Stimulated activated CD4-positive, alpha-beta T cell treated with anti-CD3 and anti-CD28 coated beads, Interleukin-4, amount 100 ng/mL, for 4 hours (primary cell): ENCODE measurements at places on chromosomes 2 and 18.

GRCh38 chr2:128172191-128172590 is 81.2 kb downstream of the UGGT1 start:
- DNase-seq, result no peak

DNA sequence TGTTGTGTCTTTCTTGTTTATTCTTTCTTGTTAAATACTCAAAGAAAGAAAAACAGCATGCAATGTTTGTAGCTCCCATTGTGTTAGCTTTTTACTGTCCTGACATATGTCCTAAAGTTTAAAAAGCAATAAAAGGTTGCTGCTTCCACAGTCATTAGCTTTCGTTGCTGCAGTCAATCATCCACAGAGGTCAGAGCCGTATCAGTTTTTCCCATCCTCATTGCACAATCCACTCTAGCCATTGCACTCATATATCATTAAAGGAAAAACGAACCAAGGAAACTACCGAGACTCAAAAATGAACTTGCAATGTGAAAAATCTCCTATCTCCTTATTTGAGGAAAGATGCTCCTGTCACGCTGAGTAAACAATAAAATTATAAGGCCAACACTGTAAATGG is 954.1 kb downstream of the DPP10 start:
- no peak for DNase-seq

DNA sequence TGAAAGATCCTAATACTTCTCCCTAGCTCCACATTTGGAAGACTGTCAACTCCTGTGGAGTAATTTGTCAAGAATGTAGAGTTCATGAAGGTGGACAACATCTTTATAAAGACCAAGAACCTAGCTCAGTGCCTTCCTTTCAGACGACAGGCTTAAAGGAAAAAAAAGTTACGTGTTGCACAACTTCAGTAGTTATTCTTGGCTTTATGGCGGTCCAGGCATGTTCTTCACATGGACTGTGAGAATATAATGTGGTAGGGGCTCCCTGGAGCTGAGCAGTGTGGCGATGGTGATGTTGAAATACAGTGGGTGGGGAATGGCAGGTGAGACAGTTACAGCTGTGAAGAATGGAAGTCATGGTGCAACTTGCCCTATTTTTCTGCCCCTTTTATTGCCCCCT is 3.9 kb downstream of the TAF1B start:
- DNase-seq, result no peak

- DNase-seq, result no peak
Measured at GRCh38 chr2:5370158-5370557, 322.0 kb upstream of the SOX11 start.

DNA sequence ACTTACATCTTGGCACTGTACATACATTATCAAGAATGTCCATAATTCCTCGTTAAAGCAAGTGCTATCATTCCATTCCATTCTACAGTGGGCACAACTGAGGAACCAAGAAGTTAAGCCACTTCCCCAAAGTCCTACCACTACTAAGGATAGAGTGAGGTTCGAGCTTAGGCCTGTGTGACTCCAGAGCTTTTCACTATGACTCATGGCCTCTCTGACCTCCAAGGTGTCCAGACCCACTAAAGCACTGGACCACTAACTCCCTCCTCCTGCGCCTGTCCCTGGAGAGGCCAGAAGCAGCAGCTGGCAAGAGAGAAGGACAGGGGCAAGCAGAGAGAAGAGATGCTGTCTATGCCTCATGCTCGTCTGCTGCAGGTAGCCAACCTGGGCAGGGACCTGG is 117.0 kb downstream of the ZBTB7C start:
- no peak for DNase-seq

DNA sequence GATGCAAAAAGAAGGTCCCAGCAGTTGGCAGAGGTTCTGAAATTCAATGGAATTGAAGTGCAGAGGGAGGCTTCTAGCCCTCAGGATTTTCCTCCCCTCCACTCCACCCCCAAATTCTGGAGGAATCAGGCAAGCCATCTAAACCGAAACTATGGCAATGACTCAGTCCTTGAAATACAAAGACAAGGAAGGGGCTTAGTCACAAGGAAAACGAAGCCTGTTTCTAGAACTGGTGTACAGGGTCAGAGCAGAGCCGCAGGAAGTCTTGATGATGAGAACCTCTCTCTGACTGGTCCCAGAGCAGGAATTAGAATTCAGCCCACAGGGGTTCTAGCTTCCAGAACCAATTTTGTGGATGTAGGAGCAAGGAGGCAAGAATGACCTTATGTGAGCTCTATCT is 111.7 kb upstream of the SCN1A start:
- DNase-seq, result no peak

- no peak for DNase-seq
Measured at GRCh38 chr2:45212953-45213635, 203.8 kb upstream of the SIX2 start.

GRCh38 chr2:134402410-134402809 is 148.5 kb downstream of the MGAT5 start:
- DNase-seq, result no peak

DNA sequence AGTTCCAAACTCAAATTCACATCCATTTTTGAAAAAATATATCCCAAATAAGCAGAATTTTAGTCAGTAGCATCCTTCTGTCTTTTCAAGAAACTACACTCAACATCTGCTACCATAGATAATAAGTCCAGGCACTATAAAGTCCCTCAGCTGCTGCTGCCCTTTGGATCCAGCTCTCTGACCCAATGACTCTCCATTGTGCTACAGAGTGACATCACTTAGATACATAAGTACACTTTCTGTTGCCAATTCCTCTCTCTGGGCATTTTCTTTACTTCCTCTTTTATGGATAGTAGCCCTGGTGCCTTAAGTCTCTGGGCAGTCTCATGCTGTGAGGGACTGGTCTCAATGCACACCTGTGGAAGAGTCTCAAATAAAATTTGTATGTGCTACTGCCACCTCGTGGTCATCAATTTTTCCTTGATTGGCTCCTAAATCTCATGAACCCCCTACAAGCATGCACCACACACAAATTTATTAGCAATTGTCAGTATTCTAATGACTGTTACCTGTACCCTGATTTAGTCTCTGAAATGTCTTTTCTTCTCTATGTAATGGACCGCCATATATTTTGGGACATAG is 219.2 kb downstream of the LRP1B start:
- DNase-seq, result no peak

- no peak for DNase-seq
Measured at GRCh38 chr2:113184531-113185230, 10.9 kb downstream of the PSD4 start.

- no peak for DNase-seq
Measured at GRCh38 chr2:169928463-169928864, 101.2 kb downstream of the UBR3 start.

- no peak for DNase-seq
Measured at GRCh38 chr2:189837326-189837725, 53.1 kb downstream of the PMS1 start.

DNA sequence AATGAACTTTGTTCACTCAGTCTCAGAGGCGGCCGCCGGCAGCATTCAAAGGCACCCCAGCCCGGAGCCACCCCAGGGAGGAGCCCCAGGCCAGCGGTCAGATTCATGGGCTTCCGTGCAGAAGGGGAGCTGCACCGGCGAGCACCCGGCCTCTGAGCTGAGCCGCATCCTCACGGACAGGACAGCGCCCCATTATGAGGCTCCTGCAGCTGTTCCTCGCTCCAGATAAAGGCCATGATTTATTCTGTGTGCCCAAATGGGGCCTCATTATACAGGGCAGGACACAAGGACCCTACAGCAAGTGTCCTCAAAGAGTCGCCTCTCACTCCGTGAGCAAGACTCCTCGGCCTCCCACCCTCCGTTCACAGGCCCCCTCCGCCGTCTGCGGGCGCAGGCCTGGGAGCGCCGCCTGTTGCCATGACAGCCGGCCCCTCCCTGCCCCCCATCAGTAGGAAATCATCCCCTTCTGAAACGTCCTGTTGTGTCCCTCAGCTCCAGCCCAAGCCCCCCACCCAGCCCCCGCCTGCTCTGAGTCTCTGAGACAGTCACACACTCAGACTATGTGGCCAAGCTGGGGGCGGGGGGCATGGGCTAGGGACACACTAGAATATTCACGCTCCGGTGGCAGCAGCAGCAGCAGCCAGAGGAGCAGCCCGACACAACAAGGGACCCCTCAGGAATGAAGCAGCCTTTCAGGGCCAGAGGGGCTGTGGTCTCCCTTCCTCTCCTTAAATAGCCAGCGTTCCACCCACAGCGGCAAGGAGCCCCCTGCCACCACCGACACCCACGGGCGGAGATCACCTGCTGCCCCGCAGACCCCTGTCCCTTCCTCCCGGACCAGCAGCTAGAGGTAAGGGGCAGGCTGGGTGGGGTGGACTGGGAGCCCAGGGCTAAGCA is at the start of gene GPR17:
GPR17 (plus strand) TSS at position 759 of the 897 bp plus-strand sequence. CDS start 4,583 bp downstream, outside the sequence.
- no peak for DNase-seq

GRCh38 chr2:159012142-159012541 is 43.7 kb downstream of the TANC1 start:
- DNase-seq, result no peak

DNA sequence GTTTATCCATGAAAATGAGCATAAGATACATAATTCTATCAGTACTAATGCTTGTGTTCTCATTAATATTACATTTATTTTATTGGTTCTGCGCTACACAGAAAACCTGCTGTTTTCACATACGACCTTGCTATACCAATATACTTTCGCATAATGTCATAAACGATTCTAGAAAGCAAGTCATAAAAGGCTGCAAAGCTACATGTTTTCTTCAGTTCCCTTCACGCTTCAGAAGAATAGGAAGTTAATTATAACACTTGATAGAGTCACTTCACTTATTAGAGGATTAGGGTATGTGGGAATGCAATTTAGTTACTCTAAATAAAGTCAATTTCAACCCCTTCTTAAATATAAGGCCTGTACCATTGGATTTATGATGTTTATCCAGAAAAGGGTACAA is 29.0 kb downstream of the PSME4 start:
- no peak for DNase-seq
